ENCODE measurements at places on chromosomes 5 and 9. TPM values are rescaled to one million over a fixed set of nuclear protein-coding genes. Genes with fewer than 3 reads are reported as not detected.

- DNase-seq: no peak
- no peaks in the 10 kb centered on the region for H3K36me3 ChIP-seq
Measured at GRCh38 chr9:134591573-134591981, 50.0 kb upstream of the COL5A1 start.

- H3K27ac ChIP-seq: no peak overlapping the region
- peaks cover 14% of the 10 kb centered on the region for H3K4me1 ChIP-seq
- no peak overlapping the region for H3K4me3 ChIP-seq
- DNase-seq: peak; percentile 93
- H3K27me3 ChIP-seq: no peaks in the 10 kb centered on the region
- no peaks in the 10 kb centered on the region for H3K36me3 ChIP-seq
Measured at GRCh38 chr5:176660860-176661641, 13.8 kb downstream of the TSPAN17 start.

DNA sequence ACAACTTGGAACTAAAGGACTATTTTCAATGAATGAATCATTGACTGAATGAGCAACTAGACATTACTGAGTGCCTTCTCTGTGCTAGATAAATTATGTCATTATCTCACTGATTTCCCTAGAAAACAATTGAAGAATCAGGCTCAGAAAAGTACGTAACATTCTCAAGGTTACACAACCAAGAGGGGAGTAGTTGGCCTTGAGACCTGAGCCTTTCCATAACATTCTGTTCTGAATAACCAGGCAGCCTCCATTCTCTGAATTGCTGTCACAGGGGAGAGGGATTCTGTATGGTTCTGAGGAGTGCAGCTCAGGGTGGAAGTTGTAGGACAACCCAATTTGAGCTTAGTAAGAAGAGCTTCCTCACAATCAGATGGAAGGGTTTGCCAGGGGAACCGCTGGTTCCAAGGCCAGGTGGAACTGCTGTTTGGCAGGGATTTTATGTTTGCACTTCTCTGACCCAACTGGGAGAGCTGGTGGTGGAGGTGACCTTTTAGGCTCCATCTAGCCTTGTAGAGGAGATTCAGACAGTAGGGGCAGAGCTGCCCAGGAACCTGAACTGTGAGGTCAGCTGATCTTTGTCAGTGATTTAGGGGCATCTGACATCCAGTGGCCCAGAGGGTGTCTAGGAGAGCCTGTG is 16.3 kb downstream of the POLR1E start:
- H3K4me3 ChIP-seq: no peak overlapping the region
- no peaks in the 10 kb centered on the region for H3K4me1 ChIP-seq
- no peaks in the 10 kb centered on the region for H3K27me3 ChIP-seq

- H3K27ac ChIP-seq: peak overlapping the region; percentile 56
- no peaks in the 10 kb centered on the region for H3K4me1 ChIP-seq
- no peak overlapping the region for H3K4me3 ChIP-seq
- H3K36me3 ChIP-seq: no peaks in the 10 kb centered on the region
- no peaks in the 10 kb centered on the region for H3K27me3 ChIP-seq
- no peak for DNase-seq
Measured at GRCh38 chr9:33850267-33850629, 33.3 kb downstream of the UBE2R2 start.

The CCDC180 gene
- total RNA-seq: 6.3 TPM

DNA sequence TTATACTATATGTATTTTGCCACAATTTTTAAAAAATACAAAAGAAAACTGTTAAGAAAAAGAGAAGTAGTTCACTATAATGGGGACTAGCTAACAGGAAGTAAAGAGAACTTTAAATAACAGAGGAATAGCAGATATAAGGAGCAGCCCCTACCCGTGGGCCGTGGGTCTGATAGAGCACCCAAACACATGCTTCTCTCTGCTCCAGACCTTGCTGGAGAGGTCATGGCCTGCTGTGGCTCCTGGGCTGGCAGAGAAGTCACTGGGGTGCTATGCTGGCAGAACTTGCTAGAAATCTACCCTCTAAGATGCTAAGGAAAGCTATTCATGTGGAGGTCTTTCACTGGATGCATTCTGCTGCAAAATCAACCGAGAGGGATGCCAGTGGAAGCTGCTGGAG is 10.0 kb upstream of the TNFAIP8 start:
- no peak overlapping the region for H3K4me3 ChIP-seq
- H3K27ac ChIP-seq: no peak overlapping the region
- H3K36me3 ChIP-seq: no peaks in the 10 kb centered on the region
- peaks cover 22% of the 10 kb centered on the region for H3K4me1 ChIP-seq
- H3K27me3 ChIP-seq: no peaks in the 10 kb centered on the region

Measured in neural progenitor cell (in vitro differentiated cells).